ENCODE measurements at places on chromosomes 1 and 21.
A peak's percentile ranks its signal among the peaks of the same experiment; 100 is the strongest.

DNA sequence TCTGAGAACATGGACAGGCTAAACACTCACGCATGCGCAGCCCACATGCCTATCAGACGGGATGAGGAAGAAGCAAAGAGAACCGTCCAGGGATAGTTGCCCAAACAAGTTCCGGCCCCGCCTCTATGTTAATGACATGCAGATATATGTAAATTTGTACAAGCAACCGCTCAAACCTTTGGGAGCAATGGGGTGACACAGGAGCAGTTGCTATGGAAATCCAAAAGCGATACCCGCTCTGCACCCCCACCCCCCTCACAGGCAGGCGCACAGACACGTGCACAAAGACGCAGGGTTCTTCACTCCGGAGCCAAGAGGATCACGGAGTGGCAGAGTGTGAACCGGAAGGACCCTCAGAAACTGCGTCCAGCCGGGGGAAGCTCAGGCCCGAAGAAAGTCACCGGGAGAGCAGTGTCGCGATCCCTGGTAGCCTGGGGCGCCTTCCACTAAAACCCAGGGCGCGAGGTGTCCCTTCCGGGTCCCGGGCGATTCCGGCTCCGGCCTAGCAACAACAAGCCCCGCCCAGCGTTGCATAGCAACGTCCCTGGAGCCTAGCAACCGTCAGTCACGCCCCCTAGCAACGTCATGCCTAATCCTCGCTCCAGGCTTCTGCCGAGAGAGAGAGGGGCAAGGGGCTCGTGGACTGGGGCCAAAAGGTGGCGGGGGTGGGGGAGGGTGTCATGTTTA lies 24.1 kb upstream of the ADGRB2 start:
- peak; percentile 93 for DNase-seq

DNA sequence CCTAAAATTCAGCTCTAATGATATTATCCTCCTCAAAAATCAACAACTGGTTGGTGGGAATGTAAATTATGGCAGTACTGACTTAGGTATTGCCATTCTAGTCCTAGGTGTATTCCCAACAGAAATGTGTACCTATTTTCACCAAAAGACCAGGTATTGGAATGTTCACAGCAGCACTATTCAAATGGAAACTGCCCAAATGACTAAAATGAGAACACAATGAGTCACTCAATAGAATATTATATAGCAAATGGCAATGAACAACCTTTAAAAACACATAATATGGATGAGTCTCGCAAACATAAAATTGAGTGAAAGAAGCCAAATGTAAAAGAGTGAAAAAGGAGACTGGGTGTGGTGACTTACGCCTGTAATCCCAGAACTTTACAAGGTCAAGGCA lies 44.9 kb downstream of the GADD45A start:
- DNase-seq = no peak

GRCh38 chr1:37994886-37995566 lies 5.2 kb upstream of the SF3A3 start:
- peak; percentile 33 for DNase-seq

GRCh38 chr1:22914156-22914555 lies 58.5 kb downstream of the LACTBL1 start:
- no peak for DNase-seq

DNA sequence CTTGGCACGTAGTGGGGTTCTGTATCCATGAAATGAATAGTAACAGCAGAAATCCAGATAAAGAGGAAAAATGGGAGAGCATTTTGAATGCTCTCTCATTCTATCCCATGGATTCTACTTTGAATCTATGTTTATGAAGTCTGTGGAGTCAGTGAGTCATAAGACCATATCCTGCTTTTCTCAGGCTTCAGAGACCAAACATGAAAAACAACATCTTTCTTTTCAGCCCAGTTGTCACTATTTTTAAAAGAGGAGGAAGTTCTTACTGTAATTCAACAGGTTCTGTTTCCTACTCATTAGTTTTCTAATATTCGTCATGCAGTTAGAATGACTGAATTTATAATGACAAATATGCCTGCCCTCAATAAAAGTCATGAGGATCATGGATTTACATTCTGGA lies 39.4 kb upstream of the CD55 start:
- no peak for DNase-seq

DNA sequence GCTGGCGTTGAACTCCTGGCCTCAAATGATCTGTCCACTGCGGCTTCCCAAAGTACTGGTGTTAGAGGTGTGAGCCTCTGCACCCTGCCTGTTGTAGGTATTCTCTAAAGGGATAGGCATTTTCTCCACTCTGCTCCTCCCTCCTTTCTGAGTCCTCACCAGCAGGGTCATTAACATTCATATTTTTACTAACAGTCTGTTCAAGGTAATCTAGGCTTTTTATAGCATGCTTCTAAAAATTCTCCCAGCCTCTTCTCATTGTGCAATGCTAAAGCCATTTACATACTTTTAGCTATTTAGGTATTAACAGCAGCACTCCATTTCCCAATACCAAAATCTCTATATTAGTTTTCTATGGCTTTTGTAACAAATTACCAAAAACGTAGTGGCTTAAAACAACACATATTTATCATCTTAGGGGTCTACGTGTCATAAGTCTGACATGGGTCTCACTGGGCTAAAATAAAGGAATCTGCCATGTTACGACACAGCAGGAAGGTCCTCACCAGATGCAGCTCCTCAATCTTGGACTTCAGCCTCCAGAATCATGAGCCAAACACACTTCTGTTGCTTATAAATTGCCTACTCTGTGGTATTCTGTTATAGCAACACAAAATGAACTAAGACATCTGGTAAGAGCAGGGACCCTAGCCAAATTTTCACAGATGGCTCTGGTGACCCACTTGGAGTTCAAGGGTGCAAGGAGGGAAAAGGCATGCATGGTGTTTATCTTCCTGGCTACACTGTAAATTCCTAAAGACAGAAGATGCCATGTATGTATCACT lies 2.9 kb upstream of the SLC2A7 start:
- no peak for DNase-seq

DNA sequence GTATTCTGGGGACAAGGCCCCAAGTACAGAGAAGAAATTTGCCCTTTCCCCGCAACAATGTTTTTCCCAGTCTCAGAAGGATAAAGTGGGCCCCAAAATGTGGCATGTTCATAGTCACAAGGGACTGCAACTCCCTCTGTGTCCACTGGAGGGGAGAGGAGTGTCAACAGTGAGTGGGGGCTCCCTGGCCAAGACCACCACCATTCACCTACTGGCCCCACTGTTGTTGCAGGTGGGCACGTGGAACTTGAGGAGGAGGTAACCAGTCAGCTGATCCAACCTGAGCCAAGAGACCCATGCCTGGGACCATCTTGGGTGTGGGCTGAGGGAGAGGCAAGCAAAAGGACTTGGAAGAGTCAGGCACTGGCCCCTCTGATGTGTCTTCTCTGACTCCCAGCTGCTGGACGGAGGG lies 777 bp downstream of the NUDT17 start:
- DNase-seq = peak; percentile 37

DNA sequence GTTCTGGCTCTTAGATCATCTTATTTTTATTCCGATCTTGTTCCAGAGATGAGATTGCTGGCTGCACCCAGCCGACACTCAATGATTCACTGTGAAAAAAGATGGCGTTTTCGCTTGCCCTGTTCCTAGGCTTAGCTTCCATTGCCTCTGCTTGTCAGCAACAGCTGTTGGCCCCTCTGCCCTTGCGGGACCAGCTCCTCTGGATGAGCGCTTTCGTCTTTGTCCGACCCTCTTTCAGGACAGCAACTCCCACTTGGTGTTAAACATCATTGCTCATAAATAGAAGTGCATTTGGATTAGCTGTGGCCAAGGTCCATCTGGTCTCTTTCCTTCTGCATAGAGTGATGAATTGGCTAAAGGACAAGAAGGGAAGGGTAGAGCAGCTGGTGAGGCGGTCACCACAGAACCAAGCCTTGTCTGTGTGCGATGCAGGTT lies 43.5 kb upstream of the SCCPDH start:
- no peak for DNase-seq

- no peak for DNase-seq
These were observed 54.2 kb upstream of the EEIG2 start for GRCh38 chr1:108505763-108506070.

GRCh38 chr1:66606362-66607065 lies 72.6 kb downstream of the SGIP1 start:
- DNase-seq = no peak

GRCh38 chr1:193590102-193590501 lies 403.7 kb upstream of the B3GALT2 start:
- DNase-seq = no peak

- no peak for DNase-seq
These were observed 474.7 kb downstream of the NUF2 start for GRCh38 chr1:163796394-163796821.

DNA sequence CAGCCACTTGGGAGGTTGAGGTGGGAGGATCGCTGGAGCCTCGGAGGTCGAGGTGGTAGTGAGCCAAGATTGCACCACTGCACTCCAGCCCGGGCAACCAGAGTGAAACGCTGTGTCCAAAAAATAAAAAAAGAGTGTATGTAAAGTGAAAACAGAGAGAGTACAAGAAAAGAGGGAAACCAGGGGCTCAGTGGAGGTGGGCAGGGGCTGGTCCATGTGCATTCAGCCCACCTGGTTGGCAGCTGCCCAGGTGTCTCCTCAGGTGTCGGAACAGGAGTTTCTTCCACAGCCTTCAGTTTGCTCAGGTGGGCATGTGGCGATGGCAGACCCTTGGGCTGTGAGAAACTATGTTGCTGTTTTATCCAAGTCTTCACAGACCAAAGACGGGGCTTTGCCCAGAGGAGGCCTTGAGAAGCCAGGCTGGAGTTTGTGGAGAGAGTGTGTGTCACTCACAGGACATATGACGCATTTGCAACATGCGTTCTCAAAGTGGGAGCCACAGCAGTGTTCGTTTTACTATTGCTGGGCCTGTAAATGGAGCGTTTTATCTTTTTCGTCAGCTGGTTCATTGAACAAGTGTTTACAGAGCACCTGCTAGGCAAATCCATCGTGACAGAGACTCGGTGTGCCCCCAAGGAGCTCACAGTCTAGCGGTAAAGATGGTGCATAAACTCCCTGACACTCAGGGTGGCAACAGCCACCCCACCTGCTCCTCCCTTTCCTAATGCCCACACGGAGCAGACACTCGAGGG lies 22.4 kb upstream of the SAMD11 start:
- no peak for DNase-seq

- no peak for DNase-seq
These were observed 34.7 kb downstream of the LRRC3 start for GRCh38 chr21:44489962-44490361.

GRCh38 chr21:43301409-43302061 lies 125.4 kb downstream of the SIK1 start:
- DNase-seq = no peak

DNA sequence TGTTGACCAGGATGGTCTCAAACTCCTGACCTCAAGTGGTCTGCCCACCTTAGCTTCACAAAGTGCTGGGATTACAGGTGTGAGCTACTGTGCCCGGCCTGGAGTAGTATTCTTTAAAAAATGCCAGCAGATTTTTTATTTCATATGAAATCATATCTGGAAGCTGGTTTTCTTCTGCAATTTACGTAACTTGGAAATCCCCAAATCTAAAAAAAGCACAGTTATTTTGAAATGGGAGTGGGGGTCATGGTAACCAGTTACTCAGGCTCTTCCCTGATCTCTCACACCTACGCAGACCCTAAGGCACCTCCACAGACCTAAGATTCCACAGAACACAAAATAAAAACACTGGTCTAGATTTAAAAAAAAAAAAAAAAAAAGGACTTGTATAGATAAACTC lies 219.8 kb downstream of the DAB1 start:
- DNase-seq = no peak

DNA sequence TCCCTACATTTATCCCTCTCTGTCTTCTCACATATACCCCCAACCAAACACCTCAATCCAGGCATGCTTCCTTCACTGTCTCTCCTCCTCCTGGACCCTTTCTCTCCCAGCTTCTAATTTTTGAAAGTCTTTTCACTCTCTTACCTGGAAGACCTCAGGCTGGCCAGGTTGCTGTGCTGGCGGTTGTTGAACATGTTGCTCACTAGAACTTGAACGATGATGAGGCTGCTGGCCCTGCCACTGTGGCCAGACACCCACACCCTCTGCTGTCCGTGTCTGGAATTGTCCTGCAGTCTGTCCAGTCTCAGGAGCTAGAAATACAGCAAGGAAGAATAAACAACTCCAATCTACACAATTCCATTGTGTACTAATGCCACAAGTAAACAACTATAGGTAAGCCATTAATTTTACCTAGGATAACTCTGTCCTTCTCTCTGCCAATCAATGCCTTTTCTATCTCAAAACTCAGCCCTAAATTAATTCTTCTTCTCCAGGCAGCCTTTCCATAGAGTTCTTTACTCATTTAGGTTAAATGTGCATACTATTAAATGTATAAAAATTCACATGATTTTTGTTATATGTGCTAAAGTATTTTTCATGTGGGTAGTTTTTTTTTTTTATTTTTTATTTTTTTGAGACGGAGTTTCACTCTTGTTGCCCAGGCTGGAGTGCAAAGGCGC lies 5.1 kb upstream of the CTSK start:
- DNase-seq = peak; percentile 4

GRCh38 chr1:29511436-29511835 lies 275.1 kb downstream of the PTPRU start:
- no peak for DNase-seq

GRCh38 chr1:11898086-11898785 lies 28.0 kb downstream of the KIAA2013 start:
- DNase-seq = no peak

- no peak for DNase-seq
These were observed 78.0 kb downstream of the HLX start for GRCh38 chr1:220957233-220957605.

DNA sequence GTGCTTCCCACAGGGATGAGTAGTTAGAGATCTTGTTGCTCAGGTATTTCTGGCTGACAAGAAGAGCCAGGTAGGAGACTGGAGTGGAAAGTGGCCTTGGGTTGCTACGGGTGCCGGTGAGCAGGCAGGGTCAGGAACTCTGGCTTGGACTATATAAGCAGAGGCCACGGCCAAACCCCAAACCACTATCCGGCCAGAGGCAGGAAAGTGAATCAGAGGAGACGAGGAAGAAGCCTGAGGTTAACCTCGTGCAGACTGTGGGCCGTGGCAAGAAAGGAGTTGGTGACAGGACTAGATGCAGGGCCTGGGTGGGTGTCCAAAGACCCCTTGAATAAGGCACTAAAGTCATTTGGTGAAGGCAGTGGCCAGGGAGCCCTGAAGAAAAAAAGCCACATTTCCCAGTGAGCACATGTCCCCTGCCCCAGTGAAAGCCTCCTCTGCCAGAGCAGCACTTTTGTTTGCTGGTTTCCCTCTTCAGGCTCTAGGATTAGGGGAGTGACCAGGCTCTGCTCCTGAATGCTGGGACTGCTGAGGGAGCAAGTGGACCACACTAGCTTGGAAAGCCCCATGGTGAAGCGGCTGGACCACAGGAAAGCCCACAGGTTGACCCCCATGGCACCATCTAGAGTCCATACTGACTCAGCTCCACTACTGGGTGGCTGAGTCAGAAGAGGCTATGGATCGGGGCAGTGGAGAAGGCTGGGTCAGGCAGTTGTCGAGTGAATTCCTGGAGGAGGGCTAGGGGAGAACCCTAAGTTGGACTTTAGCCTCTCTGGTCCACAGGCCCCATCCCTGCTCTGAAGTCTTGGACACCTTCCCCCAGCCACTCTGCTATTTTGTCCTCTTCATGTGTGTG lies 23.4 kb downstream of the CSF1 start:
- no peak for DNase-seq

GRCh38 chr1:240766831-240767230 lies 154.9 kb upstream of the GREM2 start:
- no peak for DNase-seq
